ENCODE measurements at places on chromosomes 4 and X.

- no peak for DNase-seq
Measured at GRCh38 chr4:77009511-77010115, 60.1 kb downstream of the SEPTIN11 start.

GRCh38 chrX:136061286-136061685 is 76.1 kb downstream of the SLC9A6 start:
- DNase-seq = no peak

GRCh38 chr4:665751-666435 is 8.2 kb downstream of the ATP5ME start:
- no peak for DNase-seq

DNA sequence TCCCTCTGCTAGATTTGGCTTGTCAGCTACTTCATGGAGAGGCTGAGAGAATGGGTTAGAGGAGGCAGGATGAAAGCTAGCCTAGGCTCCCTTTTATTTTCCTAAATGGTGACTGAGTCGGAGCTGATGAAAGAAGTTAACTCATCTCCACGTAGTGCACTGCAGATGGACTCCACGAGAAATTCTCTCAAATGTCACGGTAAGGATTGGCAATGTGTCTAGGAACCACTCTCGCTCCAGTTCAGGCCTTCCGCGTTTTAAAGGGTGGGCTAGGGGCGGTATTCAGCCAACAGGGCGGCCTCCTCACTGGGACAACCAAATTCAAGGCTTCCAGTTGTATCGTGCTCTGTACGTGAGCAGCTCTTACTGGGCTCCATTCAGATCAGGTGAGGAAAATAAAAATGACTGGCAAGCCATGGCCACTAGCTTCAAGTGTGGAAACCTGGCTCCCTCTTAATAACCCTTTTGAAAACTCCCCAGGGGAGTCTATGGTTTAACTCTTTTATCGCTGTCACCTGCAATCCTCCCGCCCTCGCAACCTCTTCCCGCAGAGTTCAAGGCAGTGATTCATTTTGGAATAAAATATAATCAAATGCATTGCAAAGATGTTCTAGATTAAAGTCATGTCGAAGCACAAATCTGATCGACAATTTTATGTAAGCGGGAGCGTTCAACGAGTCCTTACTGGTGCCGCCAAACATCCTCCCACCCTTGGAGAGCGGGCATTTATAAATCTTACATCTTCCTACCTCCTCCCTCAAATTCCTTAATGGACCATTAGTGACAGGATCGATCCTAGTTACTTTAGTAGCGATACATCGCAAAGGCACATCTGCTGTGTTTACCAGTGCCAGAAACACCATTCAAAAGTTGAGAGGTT is 1.2 kb downstream of the SPOCK3 start:
- no peak for DNase-seq

- DNase-seq = no peak
Measured at GRCh38 chr4:120540625-120541024, 381.9 kb downstream of the PRDM5 start.

DNA sequence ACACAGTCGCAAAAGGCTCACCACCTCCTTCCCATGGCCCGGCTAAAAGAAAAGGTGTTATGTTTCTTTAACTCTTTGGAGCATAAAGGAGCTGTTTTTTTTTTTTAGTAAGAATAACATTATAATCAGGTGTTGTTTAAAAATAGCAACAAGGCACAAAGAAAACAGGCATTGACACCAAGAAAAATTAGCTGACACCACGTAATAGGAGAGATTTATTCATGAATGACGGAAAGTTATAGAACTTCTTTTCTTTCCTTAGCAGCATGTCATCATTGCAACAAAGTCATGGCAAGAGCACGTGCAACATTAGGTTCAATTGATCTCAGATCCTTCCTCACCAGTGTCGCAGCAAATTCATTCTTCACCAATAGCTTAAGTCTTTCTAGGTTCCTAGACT is 302.9 kb upstream of the ZFP42 start:
- no peak for DNase-seq

- DNase-seq = no peak
Measured at GRCh38 chr4:105710678-105711077, 2.1 kb downstream of the GSTCD start.

- DNase-seq = no peak
Measured at GRCh38 chr4:1806596-1807331, 13.7 kb downstream of the FGFR3 start.

All from stimulated activated CD8-positive, alpha-beta memory T cell treated with anti-CD3 and anti-CD28 coated beads, Interleukin-4, amount 100 ng/mL, for 1 hour (primary cell).